ENCODE measurements at places on chromosomes 1 and 21.

- DNase-seq, result no peak
Measured at GRCh38 chr1:209886219-209886536, 51.8 kb upstream of the SYT14 start.

GRCh38 chr1:31364561-31365250, 8.2 kb downstream of the FABP3 start:
- no peak for DNase-seq

GRCh38 chr1:45793942-45794604, 9.3 kb upstream of the MAST2 start:
- no peak for DNase-seq

- DNase-seq, result no peak
Measured at GRCh38 chr1:202807926-202808757, at the start of gene KDM5B. Gene KDM5B, minus strand, starts transcription at chr1:202808421. Its CDS starts 116 bp downstream, at chr1:202808305.

GRCh38 chr1:52629325-52629643, 3.7 kb upstream of the SHISAL2A start:
- DNase-seq, result no peak

- DNase-seq, result no peak
Measured at GRCh38 chr21:46046471-46046870, 51.4 kb upstream of the COL6A2 start.

DNA sequence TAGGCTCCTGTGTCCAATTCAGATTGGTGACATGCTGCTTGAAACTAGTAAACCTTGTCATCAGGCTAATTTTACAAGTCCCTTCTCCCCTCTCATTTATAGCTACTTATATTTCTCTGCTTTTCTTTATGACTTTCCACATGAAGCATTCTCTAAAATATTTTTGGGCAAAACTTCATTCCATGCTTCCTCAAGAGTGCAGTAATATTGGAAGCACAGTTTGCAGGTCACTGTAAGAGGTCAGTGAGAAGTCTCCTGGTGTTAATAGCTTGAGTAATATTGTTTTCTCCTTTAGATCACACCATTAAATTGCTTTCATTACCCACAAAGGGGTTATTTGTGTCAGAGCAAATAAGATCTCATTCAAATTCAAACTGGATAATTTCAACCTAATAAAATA, 46.6 kb downstream of the LPAR3 start:
- DNase-seq, result no peak

GRCh38 chr21:25904044-25904695, 169.4 kb downstream of the GABPA start:
- no peak for DNase-seq

DNA sequence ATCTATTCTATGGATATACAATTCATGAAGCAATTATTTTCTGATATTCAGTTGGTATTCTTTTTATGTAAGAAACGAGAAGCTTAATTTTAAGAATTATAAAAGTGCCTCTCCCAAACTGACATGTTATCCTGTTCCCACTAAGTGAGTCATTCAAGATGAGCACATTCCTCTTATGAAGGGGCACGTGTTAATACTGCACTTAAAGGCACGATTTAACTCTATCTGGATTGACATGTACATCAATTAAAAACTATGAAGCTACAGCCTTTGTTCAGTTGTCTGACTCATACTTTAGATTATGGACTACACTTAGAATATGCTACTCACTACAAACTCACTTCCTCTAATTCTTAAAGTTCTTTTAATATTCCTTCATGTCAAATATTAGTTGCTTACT, 111.6 kb downstream of the CYYR1 start:
- DNase-seq, result no peak

DNA sequence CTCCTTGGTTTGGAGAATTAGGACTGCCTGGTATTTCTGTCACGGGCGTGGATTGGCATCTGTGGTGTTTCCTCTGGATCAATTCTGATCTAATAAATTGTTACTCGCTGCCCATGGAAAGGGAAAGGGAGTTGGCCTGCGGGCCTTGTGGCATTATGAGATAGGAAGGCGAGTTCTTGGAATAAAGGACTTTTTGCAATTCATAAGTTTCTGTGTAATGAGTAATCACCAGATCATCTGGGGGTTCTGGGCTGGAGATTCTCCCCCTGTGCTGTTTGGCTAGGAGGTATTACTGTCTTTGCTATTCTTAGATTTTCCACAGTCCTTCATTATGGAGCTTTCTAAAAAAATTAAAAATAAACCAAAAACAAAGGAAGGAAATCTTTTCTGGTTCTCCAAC, 315.9 kb downstream of the CAMTA1 start:
- no peak for DNase-seq

DNA sequence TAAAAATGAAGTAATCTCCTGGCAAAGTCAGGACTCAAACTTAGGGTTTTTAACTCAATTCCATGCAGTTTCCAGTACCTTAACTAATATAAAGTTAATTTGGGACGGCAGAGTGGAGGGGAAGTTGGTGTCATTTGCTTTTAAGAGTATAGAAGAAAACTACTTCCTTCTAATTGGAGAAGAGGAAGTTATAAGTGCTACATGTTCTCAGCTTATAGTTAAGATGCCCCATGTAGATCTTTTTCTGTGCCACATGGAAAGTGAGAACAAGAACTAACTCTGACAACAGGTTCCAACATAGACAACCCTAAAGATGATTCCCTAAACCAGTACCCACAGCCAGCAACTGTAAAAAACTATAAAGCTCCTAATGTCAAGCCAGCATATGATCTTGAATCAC, 11.5 kb downstream of the RRAGC start:
- DNase-seq, result no peak

GRCh38 chr1:211324992-211325775, 1.4 kb upstream of the TRAF5 start:
- no peak for DNase-seq

DNA sequence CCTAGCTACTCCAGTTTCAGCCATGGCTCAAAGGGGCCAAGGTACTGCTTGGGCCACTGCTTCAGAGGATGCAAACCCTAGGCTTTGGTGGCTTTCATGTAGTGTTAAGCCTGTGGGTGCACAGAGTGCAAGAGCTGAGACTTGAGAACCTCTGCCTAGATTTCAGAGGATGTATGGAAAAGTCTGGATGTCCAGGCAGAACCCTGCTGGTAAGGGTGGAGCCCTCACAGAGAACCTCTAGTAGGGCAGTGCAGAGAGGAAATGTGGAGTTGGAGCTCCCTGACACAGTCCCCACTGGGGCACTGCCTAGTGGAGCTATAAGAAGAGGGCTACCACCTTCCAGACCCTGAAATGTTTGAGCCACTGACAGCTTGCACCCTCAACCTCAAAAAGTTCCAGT, 16.2 kb downstream of the RIIAD1 start:
- DNase-seq, result no peak

Measured in stimulated activated CD8-positive, alpha-beta memory T cell treated with anti-CD3 and anti-CD28 coated beads, Interleukin-7, amount 100 ng/mL, for 24 hours (primary cell).